ENCODE measurements at places on chromosomes 12 and 14. TPM values are rescaled to one million over a fixed set of nuclear protein-coding genes. Genes with fewer than 3 reads are reported as not detected.

NTN4 gene
- total RNA-seq: 71.8 TPM

BMAL2 gene
- 44.5 TPM for total RNA-seq

KRT79 gene
- not detected for total RNA-seq

GUCY2C gene
- total RNA-seq: not detected

SMARCC2 gene
- total RNA-seq: 69.4 TPM

PDE6H gene
- not detected for total RNA-seq

NGDN gene
- total RNA-seq: 31.5 TPM

AICDA gene
- not detected for total RNA-seq

IL31 gene
- total RNA-seq: not detected

GRIN2B gene
- not detected for total RNA-seq

TMCC3 gene
- total RNA-seq: 0.65 TPM

CEP170B gene
- total RNA-seq: 18.2 TPM

BCL2L14 gene
- not detected for total RNA-seq

ZDHHC22 gene
- total RNA-seq: not detected

BBOF1 gene
- total RNA-seq: 9.8 TPM

MARS1 gene
- 272 TPM for total RNA-seq

SSPN gene
- 9.3 TPM for total RNA-seq

FIGNL2 gene
- total RNA-seq: 0.18 TPM

LBHD2 gene
- total RNA-seq: not detected

TRHDE gene
- total RNA-seq: 1.1 TPM

BMP4 gene
- total RNA-seq: 14.4 TPM

CDH24 gene
- 2.4 TPM for total RNA-seq

PLCZ1 gene
- total RNA-seq: 0.18 TPM

MIP gene
- total RNA-seq: not detected

FAM186B gene
- total RNA-seq: 2.7 TPM

GPR135 gene
- 4.3 TPM for total RNA-seq

KRT6B gene
- not detected for total RNA-seq

TMEM132C gene
- not detected for total RNA-seq

ADAMTS20 gene
- total RNA-seq: not detected

CPNE6 gene
- total RNA-seq: not detected

PLA2G1B gene
- not detected for total RNA-seq

C12orf42 gene
- not detected for total RNA-seq

CAPZA3 gene
- not detected for total RNA-seq

KRT73 gene
- total RNA-seq: not detected

LRRC9 gene
- total RNA-seq: not detected

TAS2R43 gene
- total RNA-seq: 1.3 TPM

IFT43 gene
- 7.7 TPM for total RNA-seq

P2RX2 gene
- not detected for total RNA-seq

PTHLH gene
- total RNA-seq: 1.6 TPM

CISTR gene
- not detected for total RNA-seq

ALX1 gene
- total RNA-seq: 1.2 TPM
